ENCODE measurements at places on chromosomes 6 and 20.

GRCh38 chr6:37860226-37860839 is 40.8 kb downstream of the ZFAND3 start:
- no peak for DNase-seq
- H3K4me1 ChIP-seq = no peaks in the 10 kb centered on the region
- H3K27ac ChIP-seq = no peak overlapping the region
- H3K36me3 ChIP-seq = no peaks in the 10 kb centered on the region
- H3K4me3 ChIP-seq = no peak overlapping the region

DNA sequence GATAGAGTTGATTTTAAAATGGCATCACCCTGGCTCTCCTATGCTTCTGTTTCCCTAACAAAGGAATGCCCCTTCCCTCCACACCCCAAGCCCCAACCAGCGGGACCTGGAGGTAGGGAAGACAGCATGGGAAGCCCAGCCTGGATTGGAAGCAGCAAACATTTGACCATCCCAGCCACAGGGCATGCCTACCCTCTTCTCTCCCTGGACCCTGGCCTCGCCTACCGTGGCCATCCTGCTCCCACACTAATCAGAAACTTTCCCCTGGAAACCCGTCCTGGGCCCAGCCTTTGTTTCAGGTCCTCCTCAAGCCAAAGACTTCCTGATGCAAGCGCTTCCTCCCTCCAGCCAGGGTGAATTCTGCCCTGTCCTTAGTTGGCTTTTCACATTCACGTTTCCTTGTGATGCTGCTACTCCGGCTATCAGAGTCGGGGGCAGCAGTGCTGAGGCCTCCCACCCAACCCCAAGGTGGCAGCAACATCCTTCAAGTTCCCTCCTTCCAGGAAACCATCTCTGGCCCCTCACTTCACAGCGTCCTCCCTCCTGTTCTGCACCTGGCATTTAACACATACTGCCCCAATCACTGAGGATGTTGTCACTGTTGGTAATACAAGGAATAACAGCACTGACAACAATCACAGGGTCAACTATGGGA is 18.2 kb upstream of the ANGPT4 start:
- no peak for DNase-seq
- H3K27me3 ChIP-seq = no peaks in the 10 kb centered on the region
- no peak overlapping the region for H3K27ac ChIP-seq
- no peaks in the 10 kb centered on the region for H3K36me3 ChIP-seq
- no peaks in the 10 kb centered on the region for H3K4me1 ChIP-seq

DNA sequence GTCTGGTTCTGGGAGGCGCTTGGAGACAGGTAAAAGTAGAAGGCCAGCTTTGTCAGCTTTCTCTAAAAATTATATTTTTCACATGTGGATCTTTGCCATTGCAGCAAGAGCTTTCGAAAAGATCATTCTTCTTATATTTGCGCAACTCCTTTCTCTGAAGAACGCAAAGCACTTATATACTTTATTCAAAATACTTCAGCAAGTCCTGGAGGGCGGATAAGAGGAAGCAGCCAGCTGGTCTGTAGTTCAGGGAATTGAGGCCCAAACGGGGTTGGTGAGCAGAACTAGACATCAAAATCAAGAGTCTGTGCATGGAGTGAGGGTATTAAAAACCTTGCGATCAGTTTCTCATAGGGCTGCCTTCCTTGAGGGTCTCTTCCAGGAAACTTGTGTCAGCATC is 182.3 kb downstream of the DTNBP1 start:
- H3K27me3 ChIP-seq = no peaks in the 10 kb centered on the region
- no peaks in the 10 kb centered on the region for H3K4me1 ChIP-seq
- peaks cover 29% of the 10 kb centered on the region for H3K36me3 ChIP-seq
- peak overlapping the region; percentile 79 for H3K27ac ChIP-seq
- H3K4me3 ChIP-seq = no peak overlapping the region

DNA sequence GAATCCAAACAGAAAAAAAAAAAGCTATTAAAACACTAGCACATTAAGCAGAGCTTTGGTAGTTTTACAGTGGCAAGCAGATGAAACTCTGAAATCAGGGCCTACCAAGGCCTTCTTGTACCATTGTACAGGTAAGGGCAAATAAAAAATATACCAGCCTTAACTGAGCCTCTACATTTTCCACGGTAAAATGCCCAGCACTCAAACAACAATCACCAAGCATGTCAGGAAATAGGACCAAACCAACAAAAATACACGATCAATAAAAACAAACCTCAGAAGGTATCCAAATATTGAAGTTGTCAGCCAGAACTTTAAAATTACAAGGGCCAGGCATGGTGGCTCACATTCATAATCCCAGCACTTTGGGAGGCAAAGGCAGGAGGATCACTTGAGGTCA is 18.3 kb downstream of the TRERF1 start:
- H3K4me3 ChIP-seq = no peak overlapping the region
- peaks cover 1% of the 10 kb centered on the region for H3K36me3 ChIP-seq
- no peak for DNase-seq
- no peaks in the 10 kb centered on the region for H3K27me3 ChIP-seq

- H3K27ac ChIP-seq = no peak overlapping the region
- H3K27me3 ChIP-seq = peaks cover 5% of the 10 kb centered on the region
- no peak for DNase-seq
- no peak overlapping the region for H3K4me3 ChIP-seq
- no peaks in the 10 kb centered on the region for H3K4me1 ChIP-seq
Observed at GRCh38 chr6:111472933-111473435, 10.0 kb downstream of the REV3L start.

DNA sequence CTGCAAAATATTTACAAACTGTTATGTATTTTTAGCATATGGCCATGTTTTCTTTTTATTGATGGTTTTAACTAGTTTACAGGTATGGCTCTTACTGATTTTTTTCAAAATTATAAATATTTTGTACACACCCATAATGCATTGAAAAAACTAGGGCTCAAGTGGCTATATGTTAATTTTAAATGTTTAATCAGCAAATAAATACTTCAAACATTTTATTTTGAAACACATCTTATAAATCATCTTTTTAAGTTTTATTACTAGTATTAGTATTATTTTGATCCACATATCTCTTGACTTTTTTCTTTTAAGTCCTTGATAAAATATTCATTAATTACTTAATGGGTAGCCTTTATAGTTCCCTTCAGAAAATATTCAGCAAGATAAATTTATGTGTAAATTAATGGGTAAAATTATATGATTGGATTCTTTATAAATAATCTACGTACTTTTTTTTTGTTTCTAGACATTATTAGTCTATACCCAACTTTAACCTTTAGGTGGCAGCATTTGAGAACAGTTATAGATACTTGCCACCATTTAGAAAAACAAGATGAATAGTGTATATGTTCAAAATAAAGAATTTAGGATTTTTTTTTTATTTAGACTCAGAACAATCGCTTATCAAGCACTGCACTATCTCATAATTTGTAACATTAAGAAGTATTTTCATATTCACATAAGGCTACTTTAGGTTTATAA is 241.9 kb downstream of the ADGRB3 start:
- no peak for DNase-seq
- no peak overlapping the region for H3K4me3 ChIP-seq
- H3K27me3 ChIP-seq = no peaks in the 10 kb centered on the region
- H3K4me1 ChIP-seq = no peaks in the 10 kb centered on the region

GRCh38 chr20:62765432-62766070 is 30.7 kb upstream of the MRGBP start:
- no peak overlapping the region for H3K4me3 ChIP-seq
- H3K27ac ChIP-seq = no peak overlapping the region
- DNase-seq = no peak
- H3K36me3 ChIP-seq = no peaks in the 10 kb centered on the region
- H3K27me3 ChIP-seq = no peaks in the 10 kb centered on the region
- H3K4me1 ChIP-seq = peaks cover 24% of the 10 kb centered on the region

DNA sequence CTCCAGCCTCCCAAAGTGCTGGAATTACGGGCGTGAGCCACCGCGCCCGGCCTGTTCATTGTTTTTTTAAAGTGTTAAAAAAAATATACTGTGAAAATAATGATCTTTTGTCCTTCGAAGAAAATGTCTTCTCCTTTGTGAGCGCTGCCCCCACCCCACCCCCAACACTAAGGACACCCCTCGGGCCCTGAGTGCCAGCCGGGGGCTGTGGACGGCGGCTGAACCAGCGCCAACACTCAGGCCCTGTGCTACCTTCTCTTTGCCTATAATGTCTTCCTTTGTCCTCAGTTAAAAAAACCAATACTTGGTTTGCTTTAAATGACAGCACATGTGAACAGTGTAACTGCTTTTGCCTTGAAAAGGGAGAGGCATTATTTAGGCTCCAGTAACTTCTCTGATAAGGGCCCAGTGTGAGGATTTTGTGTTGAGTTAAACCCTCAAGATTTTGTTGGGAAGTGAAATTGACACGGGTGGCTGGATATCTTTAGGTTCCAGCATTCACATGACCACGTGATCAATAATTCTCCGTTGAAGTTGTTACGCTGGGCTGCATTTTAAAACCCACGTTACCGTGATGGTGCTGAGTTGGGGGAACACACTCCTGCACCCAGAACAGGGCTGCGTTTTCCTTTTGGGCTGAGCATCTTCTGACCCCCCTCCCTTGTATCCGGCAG is 9.5 kb upstream of the ADRM1 start:
- H3K36me3 ChIP-seq = peaks cover 34% of the 10 kb centered on the region
- no peaks in the 10 kb centered on the region for H3K4me1 ChIP-seq
- H3K27me3 ChIP-seq = no peaks in the 10 kb centered on the region
- H3K27ac ChIP-seq = no peak overlapping the region

DNA sequence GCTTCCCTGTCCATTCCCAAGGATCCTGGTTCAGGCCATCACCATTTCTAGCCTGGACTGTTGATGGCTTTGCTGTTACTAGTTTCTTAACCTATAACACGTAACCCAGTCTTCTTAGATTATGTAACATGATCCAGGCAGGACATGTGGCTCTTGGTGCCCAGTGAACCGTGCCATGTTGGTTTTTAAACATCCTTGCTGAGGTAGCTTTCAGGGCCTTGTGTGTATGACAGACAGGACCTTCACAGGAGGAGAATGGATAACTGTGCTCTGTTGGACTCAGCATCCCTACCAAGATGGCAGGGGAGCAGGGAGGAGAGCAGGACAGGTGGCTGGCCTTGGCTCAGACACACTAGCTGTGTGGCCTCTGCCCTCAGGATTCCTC is 46.8 kb downstream of the PANK2 start:
- H3K4me1 ChIP-seq = no peaks in the 10 kb centered on the region
- peaks cover 83% of the 10 kb centered on the region for H3K36me3 ChIP-seq
- no peak overlapping the region for H3K4me3 ChIP-seq
- no peak overlapping the region for H3K27ac ChIP-seq
- DNase-seq = no peak

DNA sequence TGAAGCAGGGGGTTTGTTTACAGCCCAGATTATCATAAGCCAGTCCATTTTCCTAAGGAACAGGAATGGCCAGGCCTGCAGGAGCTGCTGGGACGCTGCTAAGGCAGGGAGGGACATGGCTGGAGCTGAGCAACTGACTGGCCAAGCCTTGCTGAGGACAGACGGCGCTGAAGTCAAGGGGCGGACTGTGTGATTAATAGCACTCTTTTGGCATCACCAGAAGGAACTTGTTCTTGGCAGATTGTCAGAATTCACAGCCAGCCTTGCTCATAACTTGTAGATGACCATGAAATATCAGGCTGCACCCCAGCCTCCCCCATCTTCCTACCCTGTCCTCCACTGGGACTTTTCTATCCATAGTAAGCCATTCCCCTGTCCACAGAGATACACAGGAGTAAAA is 218.8 kb upstream of the RNF24 start:
- H3K36me3 ChIP-seq = no peaks in the 10 kb centered on the region
- H3K27ac ChIP-seq = no peak overlapping the region
- H3K4me1 ChIP-seq = peaks cover 5% of the 10 kb centered on the region

DNA sequence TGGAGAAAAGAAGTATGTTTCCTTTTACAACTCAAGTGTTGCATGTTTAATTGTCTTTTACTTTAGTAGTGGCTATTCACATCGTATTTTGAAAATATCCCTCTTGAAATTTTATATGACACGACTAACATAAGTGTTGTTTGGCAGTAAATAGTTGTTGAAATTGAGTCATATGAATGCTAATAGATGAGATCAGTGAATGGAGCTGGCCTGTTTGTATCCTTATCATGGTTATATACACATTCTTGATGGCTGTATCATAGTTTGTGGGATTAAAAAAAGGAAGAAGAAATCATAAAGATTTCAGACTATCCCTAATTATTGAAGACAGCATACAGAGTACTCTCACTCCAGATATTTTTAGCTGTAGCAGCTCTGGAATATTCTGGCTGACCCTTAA is 8.2 kb upstream of the RAE1 start:
- H3K36me3 ChIP-seq = no peaks in the 10 kb centered on the region
- H3K4me3 ChIP-seq = no peak overlapping the region
- DNase-seq = no peak
- no peaks in the 10 kb centered on the region for H3K4me1 ChIP-seq
- H3K27me3 ChIP-seq = no peaks in the 10 kb centered on the region

DNA sequence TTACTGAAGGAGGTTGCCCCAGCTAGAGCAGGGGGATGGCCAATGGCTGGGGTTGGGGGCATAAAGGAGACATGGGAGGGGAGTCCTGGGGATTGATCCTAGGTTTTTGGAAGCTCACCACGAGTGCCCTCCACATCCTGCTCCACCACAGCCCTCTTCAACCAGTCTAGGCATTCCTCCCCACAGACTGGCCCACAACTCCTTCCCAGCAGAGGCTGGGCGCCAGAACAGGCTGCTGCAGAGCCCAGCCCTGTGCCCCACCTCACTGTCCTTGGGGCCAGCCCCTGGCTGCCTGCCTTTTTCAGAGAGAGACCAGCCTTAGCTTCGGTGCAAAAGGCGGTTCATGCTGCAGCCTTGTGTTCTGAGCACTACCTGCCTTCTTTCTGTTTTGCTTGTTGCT is 16.4 kb downstream of the RPP40 start:
- DNase-seq = no peak
- no peaks in the 10 kb centered on the region for H3K4me1 ChIP-seq
- no peak overlapping the region for H3K27ac ChIP-seq
- H3K36me3 ChIP-seq = no peaks in the 10 kb centered on the region
- no peaks in the 10 kb centered on the region for H3K27me3 ChIP-seq
- no peak overlapping the region for H3K4me3 ChIP-seq

GRCh38 chr6:160167604-160168399 is 46.2 kb downstream of the SLC22A1 start:
- H3K4me3 ChIP-seq = no peak overlapping the region
- no peak for DNase-seq
- H3K36me3 ChIP-seq = no peaks in the 10 kb centered on the region
- H3K27ac ChIP-seq = no peak overlapping the region

- DNase-seq = no peak
- H3K4me3 ChIP-seq = no peak overlapping the region
- H3K4me1 ChIP-seq = no peaks in the 10 kb centered on the region
- no peaks in the 10 kb centered on the region for H3K27me3 ChIP-seq
- peaks cover 35% of the 10 kb centered on the region for H3K36me3 ChIP-seq
Observed at GRCh38 chr6:18215436-18215835, 48.9 kb downstream of the DEK start.

DNA sequence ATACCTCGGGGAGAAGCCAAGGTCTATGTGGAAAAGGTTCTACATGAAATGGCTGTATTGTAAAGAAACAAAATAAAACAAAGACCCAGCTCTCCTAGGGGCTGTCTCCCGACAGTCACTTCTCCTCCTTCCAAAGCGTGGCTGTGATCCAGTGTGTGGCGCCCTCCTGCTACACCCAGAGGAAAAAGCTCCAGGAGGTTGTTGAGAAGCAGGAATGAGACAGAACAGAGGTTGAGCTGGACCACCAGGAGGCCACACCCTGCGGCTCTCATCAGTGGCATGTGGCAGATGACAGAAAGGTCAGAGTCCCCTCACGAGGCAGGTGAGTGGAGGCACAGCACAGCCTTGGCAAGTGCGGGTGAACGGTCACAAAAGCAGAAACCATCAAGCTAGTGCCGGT is 236.0 kb downstream of the TBXT start:
- no peaks in the 10 kb centered on the region for H3K27me3 ChIP-seq
- no peak for DNase-seq
- H3K27ac ChIP-seq = no peak overlapping the region
- peak overlapping the region; percentile 52 for H3K4me3 ChIP-seq
- no peaks in the 10 kb centered on the region for H3K36me3 ChIP-seq
- no peaks in the 10 kb centered on the region for H3K4me1 ChIP-seq

GRCh38 chr6:133701633-133702331 is 187.1 kb upstream of the TCF21 start:
- DNase-seq = no peak
- H3K27ac ChIP-seq = no peak overlapping the region
- H3K27me3 ChIP-seq = no peaks in the 10 kb centered on the region

Measured in neuronal stem cell (in vitro differentiated cells).